Stimulated activated CD8-positive, alpha-beta memory T cell treated with anti-CD3 and anti-CD28 coated beads, Interleukin-2, amount 100 ng/mL, for 1 hour (primary cell): ENCODE measurements at places on chromosomes 11 and 22.
A peak's percentile ranks its signal among the peaks of the same experiment; 100 is the strongest.

DNA sequence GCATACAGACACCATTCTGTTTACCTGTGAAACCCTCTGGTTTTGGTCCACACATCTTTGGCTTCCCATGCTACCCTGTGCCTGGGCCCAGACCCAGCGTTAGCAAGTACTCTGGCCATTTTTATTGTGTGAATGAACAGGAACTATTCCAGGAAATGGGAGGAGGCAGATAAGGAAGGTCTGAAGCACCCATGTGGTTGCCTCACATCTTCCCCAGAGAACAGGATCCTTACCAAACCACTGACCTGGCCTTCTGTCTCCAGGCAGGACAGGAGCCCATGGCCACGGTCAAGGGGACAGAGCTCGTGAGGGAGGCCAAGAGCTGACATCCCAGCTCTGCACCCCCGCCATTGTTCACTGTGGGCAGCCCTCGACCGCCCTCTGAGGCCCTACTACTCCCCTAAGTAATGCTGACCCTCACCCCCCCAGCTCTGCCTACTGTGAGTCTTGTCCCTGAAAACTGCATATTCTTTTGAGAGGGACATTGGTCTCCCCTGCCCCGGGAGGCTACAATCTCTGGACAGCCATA lies 97.7 kb upstream of the TP53I11 start:
- DNase-seq: no peak

- no peak for DNase-seq
Observed at GRCh38 chr11:31802990-31803812, 7.9 kb downstream of the PAX6 start.

DNA sequence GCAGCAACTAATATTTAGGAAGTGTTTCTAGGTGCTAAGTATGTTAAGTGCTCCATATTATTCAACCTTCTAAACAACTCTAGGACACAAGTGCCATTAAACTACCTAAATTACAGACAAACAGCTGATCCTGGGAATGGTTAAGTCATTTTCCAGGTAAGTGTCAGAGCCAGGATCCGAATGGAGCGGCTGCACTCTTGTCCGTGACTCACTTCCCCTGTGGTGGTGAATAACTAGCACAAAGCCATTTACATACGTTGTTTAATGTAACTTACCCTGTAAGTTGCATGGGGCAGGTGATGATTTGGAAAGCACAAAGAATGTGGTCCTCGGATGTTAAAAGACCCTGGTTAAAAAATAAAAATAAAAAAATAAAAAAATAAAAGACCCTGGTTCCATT lies 8.8 kb upstream of the PRG2 start:
- DNase-seq: no peak

GRCh38 chr11:118435290-118435892 lies 901 bp upstream of the KMT2A start:
- no peak for DNase-seq

DNA sequence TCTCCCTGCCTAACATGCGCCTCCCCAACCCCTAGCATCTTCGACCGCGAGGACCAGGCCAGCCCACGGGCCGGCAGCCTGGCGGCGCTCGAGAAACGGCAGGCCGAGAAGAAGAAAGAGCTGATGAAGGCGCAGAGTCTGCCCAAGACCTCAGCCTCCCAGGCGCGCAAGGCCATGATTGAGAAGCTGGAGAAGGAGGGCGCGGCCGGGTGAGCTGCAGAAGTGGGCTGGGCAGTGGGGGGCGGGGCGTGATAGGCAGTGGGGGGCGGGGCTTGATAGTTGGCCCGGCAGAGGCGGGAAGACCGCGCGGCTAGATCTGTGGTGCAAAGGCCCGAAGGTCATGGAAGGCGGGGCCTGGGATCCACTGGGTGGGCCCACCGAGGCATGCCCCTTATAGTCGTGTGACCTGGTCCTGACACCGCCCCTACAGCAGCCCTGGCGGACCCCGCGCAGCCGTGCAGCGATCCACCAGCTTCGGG lies 8.7 kb downstream of the SELENOM start:
- DNase-seq: no peak

DNA sequence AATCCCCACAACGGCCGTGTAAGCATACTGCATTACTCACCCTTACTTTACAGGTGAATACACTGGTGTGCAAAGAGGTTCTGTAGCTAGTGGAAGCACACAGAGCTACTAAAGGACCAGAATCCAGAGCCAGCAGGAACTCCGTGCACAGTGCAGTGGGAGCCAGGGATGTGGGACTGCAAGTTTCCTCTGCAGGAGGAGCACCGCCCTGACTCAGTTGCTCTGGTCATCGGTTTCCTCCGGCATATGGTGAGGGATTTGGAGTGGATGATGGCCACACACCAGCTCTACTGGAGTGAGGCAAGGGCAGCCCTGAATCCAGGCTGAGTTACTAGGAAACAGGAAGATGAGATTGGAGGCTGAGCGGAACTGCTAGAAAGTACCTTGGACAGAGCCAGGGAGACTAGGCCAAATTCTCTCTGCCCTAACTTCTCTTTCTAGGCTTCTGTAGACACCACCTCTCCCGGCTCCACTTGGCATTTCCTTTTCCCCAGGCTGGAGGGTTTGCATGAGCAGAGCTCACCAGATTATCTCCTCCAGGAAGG lies 18.2 kb upstream of the C22orf42 start:
- no peak for DNase-seq

- DNase-seq: no peak
Observed at GRCh38 chr11:111417011-111417765, 38.1 kb upstream of the POU2AF1 start.

DNA sequence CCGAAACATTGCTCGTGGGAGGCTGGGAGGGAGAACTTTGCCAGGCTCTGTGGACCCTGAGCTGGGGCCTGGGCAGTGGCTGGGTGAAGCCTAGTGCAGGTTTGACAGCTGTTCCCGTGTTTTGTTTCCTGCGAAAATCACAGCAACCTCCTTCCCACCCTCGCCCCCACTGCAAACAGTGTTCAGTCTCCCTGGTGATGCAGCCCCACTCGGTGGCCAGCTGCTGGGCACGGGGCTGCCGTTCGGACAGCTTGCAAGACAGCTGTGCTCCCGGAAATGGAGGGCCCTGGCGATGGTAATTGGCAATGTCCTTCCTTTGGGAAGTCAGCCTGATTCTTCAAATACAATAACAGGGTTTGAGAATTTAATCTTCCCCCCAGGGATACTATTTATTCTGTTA lies 10.4 kb upstream of the GAL start:
- no peak for DNase-seq

- DNase-seq: no peak
Observed at GRCh38 chr11:45886816-45887520, 1.5 kb downstream of the MAPK8IP1 start.

DNA sequence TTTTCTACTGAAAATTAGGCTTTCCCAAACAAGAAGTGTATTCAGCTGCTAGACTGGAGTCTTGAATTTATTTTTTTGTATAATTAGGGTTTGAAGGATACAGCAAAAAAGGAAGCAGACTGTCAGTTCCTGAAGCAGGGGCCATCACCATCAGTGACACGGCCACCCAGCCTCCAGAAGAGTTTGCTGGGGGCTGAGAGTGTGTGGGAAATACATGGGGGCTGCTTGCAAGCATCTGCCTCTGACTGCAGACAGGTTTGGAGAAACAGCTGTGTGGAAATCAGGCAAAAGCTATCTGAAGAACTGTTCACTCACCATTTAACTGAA lies 23.0 kb downstream of the FZD4 start:
- DNase-seq: no peak

DNA sequence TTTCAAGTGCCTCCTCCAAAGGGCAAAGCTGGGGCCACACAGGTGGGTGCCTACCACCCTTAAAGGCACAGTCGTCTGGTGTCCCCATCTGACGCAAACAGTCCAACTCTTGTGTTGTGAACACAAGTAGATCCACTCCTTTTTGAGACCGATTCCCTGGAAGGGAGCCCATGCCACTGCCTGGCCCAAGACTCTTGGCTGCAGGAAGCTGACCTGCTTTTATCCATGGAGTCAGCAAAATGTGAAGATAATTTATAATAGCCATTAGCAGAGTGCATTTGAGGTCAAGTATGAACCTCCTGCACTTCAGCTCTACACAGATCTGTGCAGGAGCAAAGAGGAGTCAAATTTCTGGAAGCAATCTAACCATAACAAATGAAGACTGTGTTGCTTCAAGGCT lies 68.5 kb downstream of the ADM start:
- DNase-seq: no peak

DNA sequence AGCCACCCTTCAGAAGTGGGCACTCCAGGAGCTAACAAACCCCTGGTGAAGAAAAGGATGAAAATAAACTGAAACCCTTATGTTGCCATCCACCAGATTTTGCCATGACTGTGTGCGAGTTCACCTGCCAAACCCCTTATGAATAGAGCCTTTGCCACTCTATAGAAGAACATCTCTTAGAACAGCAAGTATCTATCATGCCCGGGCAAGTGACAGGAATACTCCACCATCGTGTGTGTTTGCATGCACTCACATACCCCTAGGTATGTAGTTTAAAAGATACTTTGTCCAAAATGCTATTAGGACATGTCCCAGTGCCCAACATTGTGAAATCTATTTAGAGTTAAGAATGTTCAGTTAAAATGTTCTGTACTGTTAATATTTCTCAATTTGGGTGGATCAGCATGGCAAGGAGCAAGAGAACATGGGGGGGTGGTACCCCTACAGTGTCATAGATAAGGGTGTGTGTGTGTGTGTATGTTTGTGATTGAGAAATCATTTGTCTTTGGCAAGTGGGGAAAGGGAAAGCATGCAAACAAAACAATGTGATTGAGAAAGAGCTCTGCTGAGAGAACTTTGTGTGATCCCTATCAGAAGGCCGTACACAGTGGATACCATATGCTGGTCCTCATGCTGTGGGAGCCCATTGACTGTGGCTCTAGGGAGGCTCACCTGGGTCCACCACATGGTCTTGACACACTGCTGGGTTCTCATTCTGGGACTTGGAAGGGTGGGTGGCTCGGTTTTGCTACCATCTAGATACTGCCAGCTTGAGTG lies 94.9 kb downstream of the ZBTB16 start:
- no peak for DNase-seq

GRCh38 chr11:11171285-11171684 lies 181.8 kb downstream of the CSNK2A3 start:
- no peak for DNase-seq

DNA sequence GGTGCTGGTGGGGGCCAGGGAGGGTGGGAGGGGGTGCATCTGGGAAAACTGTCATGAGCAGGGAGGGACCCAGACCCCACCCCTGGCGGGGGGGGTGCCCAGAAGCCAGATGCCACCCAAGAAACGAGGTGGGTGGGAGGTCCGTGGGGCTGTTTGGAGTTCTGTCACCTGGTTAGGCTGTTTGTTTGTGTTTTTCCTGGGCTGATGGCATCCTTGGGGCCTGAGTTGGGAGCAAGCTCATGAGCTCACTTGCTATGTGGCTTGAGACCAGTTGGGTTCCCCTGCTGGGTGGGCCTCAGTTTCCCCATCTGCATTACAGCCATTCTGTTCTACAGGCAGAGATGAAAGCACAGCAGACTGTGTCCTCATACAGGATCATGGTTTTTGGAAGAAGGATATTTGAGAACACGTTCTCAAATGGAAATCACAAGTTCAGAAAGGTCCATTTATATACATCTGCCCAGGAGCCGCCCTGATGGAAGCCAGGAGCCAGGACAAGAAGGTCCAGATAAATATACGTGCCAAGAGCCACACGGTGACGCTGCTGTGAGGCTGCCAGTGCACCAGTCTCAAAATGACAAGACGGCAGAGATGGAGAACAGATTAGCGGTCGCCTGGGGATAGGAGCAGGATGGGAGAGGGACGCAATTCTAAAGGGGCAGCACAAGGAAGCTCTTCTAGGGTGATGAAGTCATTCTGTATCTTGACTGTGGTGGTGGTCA lies 312.9 kb downstream of the MN1 start:
- DNase-seq: no peak

- DNase-seq: no peak
Observed at GRCh38 chr22:45866126-45866645, 110.8 kb downstream of the WNT7B start.

DNA sequence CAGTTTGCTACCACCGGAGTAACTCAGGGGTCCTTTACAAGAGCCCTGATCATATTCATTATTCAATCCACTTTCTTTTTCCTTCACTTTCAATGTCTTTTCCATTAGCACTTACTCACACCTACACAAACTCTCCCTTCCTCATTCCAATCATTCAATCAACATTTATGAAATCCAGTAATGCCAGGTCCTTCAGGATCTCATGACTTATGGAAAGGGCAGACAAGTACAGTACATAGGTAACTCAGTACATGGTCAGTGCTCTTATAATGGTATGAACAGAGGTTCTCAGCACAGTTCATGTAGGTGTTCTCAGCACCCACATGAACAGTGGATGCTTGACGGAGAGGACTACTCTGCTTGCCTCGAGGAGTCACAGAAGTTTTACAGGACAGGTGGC lies 106.6 kb downstream of the USP35 start:
- no peak for DNase-seq

GRCh38 chr11:69947059-69947792 lies 128.0 kb upstream of the FGF3 start:
- DNase-seq: no peak

DNA sequence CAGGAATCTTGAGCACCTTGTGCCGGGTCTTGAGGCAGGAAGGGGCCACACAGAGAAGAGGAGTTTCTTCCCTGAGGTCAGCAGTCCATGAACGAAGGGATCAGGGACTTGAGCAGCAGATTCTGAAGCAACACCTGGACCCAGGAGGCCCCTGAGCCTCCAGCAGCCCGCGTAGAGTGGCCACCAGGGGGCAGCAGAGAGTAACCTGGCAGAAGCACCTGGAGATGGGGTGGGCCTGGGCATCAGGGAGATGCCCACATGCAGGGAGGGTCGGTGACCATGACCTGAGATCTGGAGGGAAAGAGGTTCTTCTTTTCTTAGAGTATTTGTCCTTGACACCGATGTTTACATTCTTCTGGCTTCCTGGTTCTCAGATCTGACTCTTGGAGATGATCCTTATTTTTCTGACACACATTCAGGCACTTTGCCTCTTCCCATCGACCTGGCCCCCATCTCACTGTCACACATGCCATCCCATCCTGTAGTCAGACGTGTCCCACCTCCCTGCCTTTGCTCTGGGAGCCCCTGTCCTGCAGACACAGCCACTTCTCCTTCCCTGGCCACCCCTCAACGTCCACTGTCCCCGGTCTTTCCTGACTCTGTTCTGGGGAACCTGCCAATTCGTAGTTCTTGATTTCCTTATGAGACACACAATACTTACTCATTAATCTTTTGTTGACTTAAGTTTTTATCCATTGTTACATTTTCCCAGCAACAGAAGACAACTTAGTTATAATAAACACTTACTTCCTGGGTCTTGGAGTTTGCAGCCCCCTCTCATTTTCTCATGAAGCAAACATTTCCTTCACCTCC lies 66.5 kb downstream of the GGTLC2 start:
- DNase-seq: peak; percentile 68

- DNase-seq: no peak
Observed at GRCh38 chr11:1425006-1425405, 35.3 kb downstream of the BRSK2 start.

DNA sequence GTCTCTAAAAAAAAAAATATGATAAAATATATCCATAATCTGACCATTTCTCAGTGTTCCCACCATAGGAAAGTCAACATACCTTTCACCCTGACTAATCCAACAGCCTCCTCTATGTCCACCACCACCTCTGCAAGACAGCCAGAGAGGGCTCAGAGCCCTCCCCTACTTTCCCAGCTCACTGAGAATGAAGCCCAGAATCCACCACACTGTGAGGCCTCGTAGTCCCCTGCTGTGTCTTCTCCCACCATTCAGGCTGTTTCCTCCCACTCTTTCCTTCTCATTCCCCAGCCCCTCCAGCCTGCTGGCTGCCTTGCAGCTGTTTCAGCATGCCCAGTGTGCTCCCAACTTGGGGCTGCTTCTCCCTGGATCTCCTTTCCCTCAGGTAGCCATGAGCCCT lies 27.0 kb downstream of the SGSM3 start:
- DNase-seq: no peak
